ENCODE measurements at places on chromosomes 11 and 22.

DNA sequence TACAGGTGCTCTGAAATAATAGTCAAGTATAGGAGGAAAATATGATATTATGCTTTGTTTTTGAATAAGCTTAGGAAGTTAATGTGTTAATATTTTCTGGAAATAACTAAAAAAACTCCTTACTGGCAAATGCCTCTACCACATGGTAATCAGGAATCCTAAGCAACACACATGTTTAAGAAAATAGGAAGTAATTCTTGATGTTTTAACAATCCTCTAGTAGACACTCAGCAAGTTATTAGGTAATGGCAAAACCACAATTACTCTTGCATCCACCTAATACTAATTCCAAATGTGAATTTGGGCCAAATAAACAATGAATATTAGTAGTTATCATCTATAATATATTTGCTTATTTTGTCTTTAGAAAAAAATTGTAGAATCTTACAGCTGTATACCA, 53.6 kb downstream of the SLC35F2 start:
- no peak for DNase-seq

- no peak for DNase-seq
These were observed 105.2 kb downstream of the MAML2 start for GRCh38 chr11:96237766-96238266.

DNA sequence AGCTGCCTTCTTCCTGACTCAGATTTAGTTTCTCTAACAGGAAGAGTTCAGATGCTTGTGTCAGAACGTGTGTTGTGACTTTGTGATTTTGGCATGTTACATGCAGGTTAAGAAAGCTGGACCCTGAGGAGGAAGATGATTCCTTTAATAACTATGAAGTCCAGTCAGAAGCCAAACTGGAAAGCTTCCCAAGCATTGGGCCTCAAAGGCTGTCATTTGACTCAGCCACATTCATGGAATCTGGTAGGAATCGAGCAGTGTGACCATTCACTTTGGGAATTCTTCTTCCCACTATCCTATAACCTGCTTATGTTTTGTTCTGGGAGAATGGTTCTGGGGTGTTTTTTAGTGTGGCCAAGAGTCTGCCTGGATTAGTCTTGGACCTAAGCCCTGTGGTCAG, 48.0 kb downstream of the CABIN1 start:
- no peak for DNase-seq

DNA sequence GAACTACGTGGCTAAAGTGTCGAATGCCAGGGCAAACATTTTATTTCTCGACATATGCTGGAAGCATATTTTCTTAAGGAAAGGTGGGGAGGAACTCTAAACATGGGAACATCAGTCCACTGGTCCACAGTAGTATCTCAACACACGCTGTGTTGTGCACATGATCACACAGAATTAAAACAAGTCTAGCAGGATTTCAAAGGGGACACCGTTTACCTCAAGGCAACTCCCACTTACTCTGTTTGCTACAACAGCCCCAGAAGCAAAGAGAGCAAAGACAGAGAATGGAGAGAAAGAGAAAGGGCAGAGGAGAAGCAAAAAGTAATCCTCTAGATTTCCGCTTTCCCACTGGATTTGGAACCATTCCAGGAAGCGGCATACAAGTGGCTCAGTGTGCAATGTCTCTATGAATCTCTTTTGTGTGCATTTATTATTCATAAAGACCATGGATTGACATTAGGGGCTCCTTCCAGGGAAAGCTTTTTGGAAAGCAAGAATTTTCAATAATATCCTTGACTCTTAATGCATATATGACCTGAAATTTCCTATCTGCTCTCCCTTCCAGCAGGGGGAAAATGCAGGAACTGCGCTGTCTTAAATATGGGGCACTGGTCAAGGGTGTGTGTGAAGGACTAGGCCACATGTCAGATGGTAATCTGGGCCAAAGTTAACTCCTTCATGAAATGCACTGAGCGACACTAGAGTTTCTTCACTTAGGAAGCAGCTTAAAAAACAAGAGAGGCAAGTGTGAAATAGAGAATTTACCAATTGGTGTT, 34.8 kb upstream of the CCDC34 start:
- no peak for DNase-seq

DNA sequence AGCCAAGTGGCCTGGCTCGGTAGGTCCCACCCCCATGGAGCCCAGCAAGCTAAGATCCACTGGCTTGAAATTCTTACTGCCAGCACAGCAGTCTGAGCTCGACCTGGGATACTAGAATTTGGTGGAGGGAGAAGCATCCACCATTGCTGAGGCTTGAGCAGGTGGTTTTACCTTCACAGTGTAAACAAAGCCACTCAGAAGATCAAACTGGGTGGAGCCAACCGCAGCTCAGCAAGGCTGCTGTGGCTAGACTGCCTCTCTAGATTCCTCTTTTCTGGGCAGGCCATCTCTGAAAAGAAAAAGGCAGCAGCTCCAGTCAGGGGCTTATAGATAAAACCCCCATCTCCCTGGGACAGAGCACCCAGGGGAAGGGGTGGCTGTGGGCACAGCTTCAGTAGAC, 22.3 kb upstream of the OR5B21 start:
- DNase-seq = no peak

- no peak for DNase-seq
These were observed 198.4 kb upstream of the SESN3 start for GRCh38 chr11:95429376-95429907.

GRCh38 chr22:43370036-43370435, 26.9 kb upstream of the SCUBE1 start:
- no peak for DNase-seq

DNA sequence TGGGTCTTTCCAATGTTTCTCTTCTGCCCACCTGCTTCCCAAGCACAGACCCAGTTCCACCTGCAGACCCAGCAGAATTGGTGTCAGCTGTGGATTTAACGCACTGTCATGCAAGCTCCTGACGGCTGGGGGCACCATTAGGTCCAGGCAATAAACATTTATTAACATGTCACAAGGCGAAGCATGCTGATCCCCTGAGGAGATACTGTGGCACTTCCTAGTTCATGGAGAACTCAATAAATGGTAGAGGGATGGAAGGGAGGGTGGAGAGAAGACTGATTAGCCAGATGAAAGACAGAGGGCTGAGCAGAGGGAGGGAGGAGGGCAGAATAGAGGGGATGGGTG, 68.3 kb upstream of the TSPAN18 start:
- DNase-seq = no peak

GRCh38 chr22:29167032-29167911, 38.4 kb upstream of the EMID1 start:
- no peak for DNase-seq

DNA sequence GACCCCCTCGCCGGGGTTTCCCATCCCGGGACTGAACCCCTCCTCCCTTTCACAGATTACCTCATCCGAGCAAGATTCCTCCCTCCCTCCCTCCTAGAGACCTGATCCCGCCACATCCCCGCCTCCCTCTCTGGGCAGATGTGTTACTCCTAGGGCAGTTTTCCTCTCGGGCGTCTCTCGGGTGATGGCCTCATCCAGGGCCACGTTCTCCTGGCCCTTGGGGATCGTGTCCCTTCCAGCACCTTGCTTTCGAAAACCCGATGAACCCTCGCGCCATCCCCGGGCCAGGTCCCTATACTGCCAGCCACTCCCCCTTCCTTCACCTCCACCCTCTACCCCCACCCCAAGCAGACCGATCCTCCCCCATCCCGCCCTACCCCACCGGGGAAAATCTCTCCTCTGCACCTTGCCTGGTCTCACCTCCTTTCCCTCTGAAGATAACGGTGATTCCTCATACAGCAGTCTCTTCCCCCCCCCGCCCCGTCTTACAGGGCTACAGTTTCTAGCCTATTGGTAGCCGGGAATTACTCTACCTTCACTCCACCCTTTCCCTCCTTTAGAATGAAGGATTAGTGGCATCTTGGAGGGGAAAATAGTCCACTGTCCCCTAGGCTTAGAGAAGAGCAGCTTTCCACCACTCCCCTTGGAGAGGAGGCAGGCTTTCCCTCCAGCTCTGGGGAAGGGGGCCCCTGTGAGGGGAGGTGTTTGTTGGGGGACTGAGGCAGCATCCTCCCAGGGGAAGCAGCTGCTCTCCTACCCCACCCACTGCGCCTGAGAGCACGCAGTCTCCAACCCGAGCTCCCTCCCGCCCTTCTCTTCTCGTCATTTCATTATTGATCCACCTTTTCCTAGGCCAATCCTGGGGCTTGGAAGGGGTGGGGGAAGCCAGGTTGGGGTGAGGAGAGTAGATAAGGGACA, 1.2 kb downstream of the KMT2A start:
- no peak for DNase-seq

DNA sequence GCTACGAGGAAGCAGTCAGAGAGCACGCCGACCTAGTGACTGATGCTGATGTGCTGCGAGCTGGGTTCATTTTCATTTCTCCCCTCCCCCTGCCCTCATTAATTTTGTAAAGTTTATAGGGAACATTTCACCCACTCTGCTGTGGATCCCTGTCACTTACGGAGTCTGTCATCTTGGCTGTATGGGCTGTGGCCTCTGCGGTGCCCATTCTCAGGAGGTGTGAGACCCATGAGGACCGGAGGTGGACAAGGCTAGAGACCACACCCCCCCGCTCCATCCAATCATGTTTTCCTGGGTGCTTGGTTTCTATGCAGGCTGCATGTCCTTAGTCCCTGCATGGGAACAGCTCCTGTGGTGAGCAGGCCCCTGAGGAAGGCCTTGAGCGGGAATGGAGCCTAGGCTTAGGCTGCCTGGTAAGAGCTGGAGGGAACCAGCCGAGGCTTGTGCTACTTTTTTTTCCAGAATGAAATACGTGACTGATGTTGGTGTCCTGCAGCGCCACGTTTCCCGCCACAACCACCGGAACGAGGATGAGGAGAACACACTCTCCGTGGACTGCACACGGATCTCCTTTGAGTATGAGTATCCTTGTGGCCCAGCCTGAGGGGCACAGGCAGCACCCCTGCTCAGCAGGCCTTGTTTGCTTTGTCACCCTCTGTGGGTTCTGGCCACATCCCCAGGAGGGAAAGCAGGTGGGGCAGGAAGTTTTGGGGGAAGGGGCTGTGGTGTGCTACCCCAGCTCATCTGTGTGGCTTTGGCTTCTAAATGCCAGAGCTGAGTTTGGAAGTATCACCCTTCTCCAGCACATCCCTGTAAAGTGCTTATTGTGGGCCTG, 19.1 kb downstream of the CLDN5 start:
- no peak for DNase-seq

DNA sequence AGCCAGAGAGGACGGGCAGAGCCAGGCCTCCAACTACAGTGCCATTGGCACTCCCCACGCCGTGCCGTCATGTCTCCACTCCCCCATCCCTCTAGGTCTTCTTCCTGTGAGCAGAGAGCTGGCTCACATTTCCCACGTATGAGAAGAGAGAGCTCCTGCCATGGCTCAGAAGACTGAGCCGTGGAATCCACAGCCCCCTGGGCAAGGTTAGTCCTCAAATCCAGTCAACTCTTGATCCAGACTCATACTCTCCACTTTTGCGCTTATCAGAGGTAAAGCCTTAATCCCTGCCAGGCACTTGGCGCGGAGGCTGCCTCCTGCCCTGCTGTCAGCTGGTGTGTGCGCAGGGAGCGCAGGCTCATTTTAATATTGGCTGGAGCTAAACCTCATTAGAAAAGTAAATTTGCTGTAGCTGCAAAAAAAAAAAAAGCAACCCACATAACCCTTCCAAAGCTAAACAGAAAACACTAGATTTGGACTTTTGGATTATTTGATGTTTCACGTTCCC, 4.7 kb downstream of the B3GAT1 start:
- DNase-seq = no peak

- no peak for DNase-seq
These were observed 128.2 kb downstream of the PHF21B start for GRCh38 chr22:44881624-44882023.

- DNase-seq = no peak
These were observed 24.1 kb downstream of the ZBTB16 start for GRCh38 chr11:114083391-114084252.

- no peak for DNase-seq
These were observed 31.6 kb downstream of the UQCR10 start for GRCh38 chr22:29798801-29799200.

- DNase-seq = no peak
These were observed 3.4 kb downstream of the MRPL16 start for GRCh38 chr11:59807047-59807610.

GRCh38 chr11:276219-276618, 2.0 kb upstream of the NLRP6 start:
- DNase-seq = no peak

Measured in activated CD8-positive, alpha-beta memory T cell treated with anti-CD3 and anti-CD28 coated beads for 4 hours (primary cell).